Adipocyte (in vitro differentiated cells): ENCODE measurements at places on chromosomes 4 and X.

- no peak for DNase-seq
These were observed 157.6 kb downstream of the EMCN start for GRCh38 chr4:100360211-100360610.

DNA sequence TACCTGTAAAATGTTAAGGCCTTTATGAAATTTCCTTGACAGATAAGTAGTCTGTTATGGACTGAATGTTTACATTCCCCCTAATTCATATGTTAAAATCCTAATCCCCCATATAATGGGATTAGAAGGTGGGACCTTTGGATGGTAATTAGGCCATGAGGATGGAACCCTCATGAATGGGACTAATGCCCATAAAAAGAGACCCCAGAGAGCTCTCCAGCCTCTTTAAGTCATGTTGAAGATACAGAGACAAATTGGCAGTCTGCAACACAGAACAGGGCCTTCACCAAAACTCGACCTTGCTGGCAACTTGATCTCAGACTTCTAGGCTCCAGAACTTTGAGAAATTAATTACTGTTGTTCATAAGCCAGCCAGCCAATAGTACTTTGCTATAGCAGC is 1344.5 kb upstream of the PCDH7 start:
- no peak for DNase-seq

- no peak for DNase-seq
These were observed 99.4 kb downstream of the LUZP4 start for GRCh38 chrX:115388879-115389278.

DNA sequence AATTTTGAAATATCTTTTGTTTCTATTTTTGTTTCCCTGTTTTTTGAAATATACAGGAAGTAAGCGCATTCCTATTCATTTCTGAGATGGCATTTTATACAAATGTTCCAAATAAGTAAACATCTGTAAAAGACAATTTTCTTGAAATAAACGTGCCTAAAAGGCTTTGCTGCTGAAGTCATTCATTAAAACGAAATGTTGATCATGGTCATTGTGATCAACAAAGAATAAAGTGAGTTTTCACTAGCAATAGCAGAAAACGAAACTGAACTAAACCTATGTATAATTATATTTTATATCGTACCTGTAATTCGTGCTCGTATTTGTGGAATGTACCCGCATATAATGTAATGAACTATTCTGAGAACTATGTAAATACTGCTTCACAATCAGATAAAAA is 221.2 kb downstream of the MGST2 start:
- peak; percentile 38 for DNase-seq

- peak; percentile 65 for DNase-seq
These were observed 427.2 kb downstream of the FAT4 start for GRCh38 chr4:125741825-125742452.

DNA sequence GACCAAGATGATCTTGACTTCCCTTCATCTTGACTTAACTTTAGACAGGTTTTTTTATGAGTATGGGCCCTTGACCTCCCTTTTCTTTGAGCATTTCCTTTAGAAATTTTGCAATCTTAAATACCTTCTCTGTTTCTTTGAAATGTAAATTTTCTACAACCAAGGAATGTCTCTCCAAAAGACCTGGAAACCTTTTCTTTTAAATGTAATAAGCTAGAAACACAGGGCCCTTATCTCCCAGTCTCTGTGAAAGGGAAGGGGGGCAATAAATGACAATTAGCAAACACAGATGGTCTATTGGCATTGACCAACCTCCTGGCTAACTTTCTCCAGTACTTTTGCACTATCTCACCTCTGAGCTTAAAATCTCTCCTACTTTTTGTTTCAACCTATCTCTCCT is 144.3 kb upstream of the GK2 start:
- DNase-seq = no peak

DNA sequence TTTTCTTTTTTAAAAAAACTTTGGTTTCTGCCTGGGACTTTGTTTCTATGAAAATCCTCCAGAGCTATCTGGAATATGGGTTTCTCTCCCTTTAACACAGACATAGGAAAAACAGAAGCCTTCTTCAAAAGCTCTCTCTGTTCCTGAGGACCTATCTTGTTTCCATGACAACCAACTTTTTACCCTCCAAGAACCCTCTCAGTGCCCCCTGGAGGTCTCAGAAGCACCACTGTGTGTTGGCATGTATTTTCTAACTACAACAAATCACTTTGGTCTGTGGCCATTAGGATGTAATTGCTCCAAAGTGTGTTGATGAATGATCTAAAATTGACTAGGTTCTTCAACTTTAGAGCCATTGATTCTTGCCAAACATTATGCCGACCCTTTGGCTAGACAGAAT is 1331.6 kb downstream of the ADGRL3 start:
- no peak for DNase-seq

GRCh38 chr4:116736756-116737155 is 348.6 kb downstream of the TRAM1L1 start:
- DNase-seq = no peak

DNA sequence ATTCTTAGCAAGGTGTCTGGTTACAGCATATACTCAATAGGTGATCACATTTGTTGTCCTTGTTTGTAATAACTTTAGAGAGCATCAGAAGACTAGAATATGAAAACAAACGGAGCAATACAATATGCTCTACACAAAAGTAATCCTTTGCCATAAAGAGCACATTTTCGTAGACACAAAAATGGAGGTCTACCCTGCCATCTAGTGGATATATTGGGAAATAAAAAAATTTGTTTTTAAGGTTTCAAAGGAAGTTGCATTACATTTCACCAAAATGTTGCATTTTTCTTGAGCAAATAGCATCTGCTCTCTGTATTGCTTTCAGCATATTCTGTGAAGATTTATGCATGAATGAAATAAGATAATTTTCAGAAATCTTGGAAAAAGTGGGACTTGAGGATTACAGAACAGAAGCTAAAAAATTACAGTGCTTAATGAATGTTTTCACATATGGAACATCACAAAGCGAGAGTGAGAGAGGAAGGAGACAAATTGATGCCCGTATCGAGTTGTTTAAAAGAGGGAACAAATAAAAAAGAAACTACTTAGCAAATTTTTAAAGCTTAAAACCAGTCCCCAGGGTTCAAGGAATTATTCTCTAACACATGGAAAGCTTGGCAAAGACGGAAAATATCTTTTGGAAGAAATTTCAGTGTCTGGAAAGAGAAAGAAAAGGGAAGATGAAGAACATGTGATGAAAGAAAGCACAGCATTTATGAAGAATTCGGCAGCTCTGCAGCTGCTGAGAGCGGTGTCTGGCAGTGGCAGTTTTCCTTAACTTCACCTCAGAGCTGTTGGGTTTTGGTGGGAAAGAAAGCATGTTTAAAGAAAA is 390.1 kb downstream of the ANKRD50 start:
- peak; percentile 86 for DNase-seq

DNA sequence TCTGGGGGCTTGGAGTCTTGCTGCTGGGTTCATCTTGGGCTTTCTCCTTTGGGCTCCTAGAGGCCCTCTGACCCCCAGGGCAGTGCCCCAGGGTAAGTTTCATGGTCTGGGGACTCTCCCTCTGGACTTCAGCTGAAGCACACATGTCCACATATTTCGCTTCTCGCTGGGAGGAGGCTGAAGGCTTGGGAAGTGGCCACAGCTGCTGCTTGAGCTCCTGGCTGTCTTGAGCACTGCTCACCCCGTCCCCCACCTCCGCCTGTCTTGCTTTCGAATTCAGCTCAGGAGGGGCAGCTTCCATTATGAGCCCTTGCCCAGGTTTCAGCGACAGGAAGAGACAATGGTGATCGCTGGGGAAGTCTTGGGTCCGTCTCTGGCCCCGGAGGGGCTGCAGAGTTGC is 3.7 kb downstream of the C4orf54 start:
- DNase-seq = no peak

DNA sequence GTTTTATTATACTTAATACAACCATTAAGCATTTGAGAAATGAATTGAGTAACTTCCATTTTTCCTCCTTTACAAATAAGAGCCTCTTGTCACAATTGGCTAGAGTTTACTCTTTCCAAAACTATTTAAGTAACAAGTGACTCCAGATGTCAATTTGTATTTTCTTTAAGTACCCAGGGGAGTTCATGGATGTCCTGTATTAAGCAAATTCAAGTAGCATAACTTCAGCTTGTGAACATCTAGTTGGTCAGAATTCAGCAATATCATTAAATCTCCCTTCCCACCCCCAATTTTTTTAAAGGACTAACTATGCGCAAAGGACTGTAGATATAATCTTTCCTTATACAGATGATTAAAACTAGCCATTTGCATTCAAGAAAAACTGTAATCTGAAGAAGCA is 1.4 kb upstream of the ADGRL3 start:
- no peak for DNase-seq

GRCh38 chrX:149079805-149080406 is 425.2 kb downstream of the IDS start:
- no peak for DNase-seq

DNA sequence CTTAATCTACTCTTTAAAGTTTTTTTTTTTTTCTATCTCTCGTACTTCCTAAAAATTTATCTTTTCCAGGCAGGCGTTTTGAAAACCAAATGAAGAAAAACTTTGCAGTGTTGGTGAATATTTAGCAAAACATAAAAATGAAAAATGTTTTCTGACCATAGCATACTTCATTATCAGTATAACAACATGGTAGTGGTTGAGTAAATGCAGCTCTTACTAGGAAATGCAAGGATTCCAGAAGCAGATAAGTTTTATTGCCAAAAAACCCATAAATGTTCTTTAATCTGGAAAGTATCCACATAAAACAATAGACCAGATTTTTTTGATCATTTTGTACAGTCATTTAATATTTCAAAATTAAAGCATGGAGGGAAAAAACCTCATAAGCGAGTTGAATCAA is 136.9 kb upstream of the GUCY1A1 start:
- DNase-seq = no peak

DNA sequence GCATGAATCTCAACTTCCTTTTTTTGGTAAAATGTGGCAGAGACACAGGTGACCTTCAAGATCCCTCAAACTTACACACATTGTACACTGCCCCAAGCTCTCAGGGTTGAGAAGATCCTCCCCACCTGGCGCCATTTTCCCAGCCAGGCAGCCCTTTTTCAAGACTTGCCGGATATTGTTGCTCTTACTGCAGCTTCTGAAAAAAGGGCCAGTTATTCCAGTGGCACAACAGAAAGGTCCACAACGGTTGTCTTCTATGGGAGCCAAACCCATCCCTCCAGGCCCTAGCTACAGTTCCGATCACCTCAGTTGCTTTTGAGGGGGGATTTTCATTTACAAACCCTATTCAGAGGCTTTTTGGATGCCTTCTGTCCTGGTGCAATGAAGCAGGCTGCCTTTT is 101.1 kb downstream of the CHIC2 start:
- no peak for DNase-seq

DNA sequence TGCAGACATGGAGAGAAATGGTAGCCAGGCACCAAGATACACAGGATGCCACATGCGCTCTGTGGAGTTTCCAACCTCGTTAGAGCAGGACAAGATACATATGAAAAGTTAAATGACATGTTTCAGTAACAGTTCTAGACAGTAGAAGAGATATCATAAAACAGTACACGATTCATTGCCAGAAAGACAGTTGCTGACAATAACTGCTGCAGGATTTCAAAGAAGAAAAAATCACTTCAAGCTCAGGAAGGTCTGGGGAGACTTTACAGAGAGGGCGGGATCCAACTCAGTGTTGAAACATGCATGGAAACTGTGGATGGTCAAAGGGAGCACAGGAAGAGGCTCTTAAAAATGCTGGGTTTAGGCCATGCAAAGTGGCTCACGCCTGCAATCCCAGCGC is 31.0 kb downstream of the DCTD start:
- DNase-seq = no peak

GRCh38 chrX:19874391-19875049 is 12.9 kb downstream of the SH3KBP1 start:
- DNase-seq = no peak

DNA sequence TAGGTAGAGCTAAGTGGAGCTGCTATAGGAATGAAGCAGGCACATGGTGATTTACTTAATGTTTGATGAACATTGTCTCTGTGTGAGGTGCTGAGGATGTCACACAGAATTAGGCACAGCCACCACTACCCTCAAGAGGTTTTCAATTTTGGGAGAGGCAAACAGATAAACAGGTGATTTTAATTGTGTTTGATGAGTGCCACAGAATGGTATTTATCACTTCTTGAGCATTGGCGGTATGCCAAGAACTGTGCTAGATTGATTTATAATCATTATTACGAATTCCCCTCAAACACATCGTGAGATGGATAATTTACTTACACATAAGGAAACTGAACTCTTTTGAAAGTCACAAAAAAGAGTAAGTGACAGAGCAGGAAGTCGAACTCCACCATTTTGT is 74.8 kb downstream of the FREM3 start:
- DNase-seq = peak; percentile 9

DNA sequence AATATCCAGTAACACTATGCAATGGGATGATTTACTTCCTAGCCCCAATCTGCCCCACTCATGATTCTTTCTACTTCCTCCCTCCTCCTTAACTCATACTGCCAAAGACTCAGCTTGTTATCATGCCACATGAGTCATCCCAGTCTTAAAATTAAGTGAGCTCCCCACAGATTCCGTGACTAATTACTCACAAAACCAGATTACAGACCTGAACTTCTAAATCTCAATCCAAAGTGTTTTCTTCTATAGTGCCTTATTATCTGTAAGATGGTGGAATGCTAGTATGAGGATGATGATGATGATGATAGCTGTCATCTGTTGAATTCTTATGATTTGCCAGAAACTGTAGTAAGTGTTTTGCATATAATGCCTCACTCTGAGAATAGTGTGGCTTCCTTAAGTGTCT is 27.7 kb upstream of the GPC3 start:
- peak; percentile 42 for DNase-seq

GRCh38 chrX:3728454-3728853 is 15.0 kb upstream of the PRKX start:
- peak; percentile 53 for DNase-seq

DNA sequence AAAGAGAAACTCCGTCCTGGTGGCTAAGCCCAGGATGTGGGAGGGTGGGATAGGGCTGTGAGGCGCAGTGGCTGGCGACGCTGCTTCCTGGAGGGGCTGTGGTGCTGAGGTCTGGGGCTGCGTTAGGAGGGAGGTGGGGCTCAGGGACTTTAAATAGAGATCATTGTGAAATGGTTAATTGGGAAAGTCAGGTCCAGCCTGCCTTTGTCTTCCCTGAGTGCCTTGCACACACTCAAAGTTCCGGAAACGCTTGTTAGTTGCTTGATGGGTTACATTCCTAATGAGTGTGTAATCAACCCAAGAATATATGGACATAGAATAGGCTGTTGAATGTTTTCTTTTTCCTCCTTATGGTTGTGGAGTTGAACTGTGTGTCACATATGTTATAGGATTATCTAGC is 55.7 kb upstream of the CLDN34 start:
- DNase-seq = peak; percentile 65

- DNase-seq = no peak
These were observed 157.9 kb downstream of the GBA3 start for GRCh38 chr4:22850630-22851029.
